Effector memory CD8-positive, alpha-beta T cell (primary cell): ENCODE measurements at places on chromosomes 5 and 9.

DNA sequence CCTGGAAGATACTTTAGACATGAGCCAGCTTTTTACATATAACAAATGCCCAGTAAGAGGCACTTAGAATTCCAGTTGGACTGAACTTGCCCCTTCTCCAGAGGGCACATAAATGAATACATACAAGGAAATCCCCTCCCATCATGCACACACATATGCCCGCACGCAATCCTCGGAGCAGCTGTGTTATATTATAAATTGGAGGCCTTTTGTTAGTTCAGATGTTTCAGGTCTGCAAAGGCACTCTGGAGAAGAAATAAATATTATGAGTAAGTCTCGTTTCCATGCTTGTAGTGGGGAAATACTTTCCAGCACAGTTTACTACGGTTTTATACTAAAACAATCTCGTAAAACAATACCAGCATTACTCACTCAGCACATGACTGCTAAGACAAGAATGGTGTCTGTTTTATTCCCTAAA lies 17.6 kb upstream of the MUSK start:
- no peaks in the 10 kb centered on the region for H3K36me3 ChIP-seq
- no peaks in the 10 kb centered on the region for H3K4me1 ChIP-seq

DNA sequence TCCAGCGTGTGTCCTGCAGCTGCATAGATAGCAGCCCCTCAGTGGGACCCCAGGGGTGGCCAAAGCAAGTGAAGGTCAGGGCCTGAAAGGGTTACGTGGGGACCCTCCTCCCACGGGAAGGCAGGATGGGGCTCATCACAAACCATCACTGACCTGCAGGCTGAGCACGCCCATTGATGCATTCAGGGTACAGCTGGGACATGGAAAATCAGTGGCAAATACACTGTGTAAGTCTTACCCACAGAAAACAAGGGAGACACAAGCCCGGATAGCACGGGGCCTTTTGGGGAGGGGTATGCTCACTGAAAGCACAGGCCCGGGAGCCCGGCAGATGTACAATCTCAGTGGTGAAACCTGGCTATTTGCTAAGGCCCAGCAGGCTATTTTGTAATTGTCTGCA lies 49.1 kb downstream of the SEMA4D start:
- peaks cover 76% of the 10 kb centered on the region for H3K4me1 ChIP-seq
- peak overlapping the region; percentile 98 for H3K27ac ChIP-seq
- no peak for DNase-seq
- no peaks in the 10 kb centered on the region for H3K27me3 ChIP-seq

- H3K4me3 ChIP-seq, result no peak overlapping the region
- no peak for DNase-seq
- no peaks in the 10 kb centered on the region for H3K4me1 ChIP-seq
- H3K27me3 ChIP-seq, result no peaks in the 10 kb centered on the region
Measured at GRCh38 chr5:144332265-144332664, 161.6 kb downstream of the KCTD16 start.

DNA sequence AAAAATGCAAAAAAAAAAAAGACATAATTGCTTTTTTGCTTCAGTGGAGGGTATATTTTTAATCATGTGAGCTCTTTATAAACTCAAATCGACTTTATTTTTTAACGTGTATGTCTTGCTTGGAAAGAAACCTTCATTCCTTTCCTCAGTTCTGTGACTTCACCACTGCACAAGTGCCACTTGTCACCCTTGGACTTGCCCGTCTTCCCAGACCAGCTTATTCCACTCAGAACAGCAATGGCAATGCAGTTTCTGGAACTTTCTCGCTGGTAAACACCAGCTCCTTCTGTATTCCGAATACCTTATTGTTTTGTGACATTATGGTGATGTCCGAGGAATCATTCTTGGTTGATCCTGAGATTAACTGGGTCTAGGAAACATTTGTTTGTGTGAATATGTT lies 440.5 kb upstream of the ADAMTS16 start:
- no peak overlapping the region for H3K4me3 ChIP-seq
- no peak overlapping the region for H3K27ac ChIP-seq
- H3K27me3 ChIP-seq, result no peaks in the 10 kb centered on the region
- H3K4me1 ChIP-seq, result no peaks in the 10 kb centered on the region

GRCh38 chr5:43947935-43948334 lies 345.0 kb downstream of the NNT start:
- no peaks in the 10 kb centered on the region for H3K4me1 ChIP-seq
- H3K27me3 ChIP-seq, result no peaks in the 10 kb centered on the region
- no peak overlapping the region for H3K27ac ChIP-seq
- no peaks in the 10 kb centered on the region for H3K36me3 ChIP-seq
- DNase-seq, result no peak

DNA sequence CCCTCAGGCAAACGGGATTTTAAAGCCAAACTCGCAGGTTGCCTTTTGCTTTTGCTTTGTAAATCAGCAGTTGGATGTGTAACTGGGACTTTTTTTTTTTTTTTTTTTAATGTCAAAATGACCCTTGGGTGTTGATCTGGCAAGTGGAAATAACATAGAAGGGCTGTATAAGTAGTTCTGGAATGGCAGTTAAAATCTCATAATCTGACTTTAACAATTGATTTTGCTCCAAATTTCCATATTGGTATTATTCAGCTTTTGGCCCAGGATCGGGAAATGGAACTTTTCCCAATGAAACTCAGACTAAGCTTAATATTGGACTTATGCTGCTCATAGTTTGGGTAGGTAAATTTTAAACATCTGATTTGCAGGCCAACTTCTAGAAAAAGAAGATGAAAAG lies 346.8 kb upstream of the NUDT12 start:
- no peaks in the 10 kb centered on the region for H3K36me3 ChIP-seq
- no peaks in the 10 kb centered on the region for H3K4me1 ChIP-seq
- H3K27me3 ChIP-seq, result no peaks in the 10 kb centered on the region
- no peak for DNase-seq
- no peak overlapping the region for H3K4me3 ChIP-seq
- no peak overlapping the region for H3K27ac ChIP-seq

GRCh38 chr5:9601055-9601739 lies 29.0 kb downstream of the TAS2R1 start:
- H3K27me3 ChIP-seq, result no peaks in the 10 kb centered on the region
- no peaks in the 10 kb centered on the region for H3K4me1 ChIP-seq
- H3K27ac ChIP-seq, result no peak overlapping the region
- no peak for DNase-seq

DNA sequence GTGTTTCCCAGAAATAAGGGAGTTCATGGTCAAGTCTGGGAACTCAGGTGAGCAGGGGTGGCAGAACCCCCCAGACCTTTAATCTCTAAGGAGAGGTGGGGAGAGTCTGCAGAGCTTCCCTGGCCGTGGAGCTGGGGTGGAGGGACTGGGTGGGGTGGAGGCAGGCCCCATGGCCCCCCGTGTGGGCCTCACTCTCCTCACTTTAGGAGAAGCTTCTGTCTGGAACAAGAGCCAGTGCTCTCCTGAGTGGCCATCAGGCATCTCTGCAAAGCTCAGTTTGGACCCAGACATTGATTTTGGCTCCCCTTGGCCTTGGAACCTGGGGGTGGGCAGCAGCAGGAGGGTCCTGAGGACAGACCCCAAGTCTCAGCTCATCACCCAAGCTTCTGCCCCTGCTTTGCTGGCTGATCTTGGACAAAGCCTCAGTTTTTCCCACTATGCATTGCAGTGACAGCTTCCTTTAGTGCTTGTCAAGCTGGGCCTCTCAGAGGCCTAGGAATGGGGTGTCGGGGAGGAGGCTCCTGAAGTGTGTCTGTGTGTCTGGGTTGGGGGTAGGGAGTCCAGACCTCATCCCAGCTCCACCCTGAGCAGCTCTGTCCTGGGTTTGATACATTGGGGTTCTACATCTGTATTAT lies 3.5 kb upstream of the GBGT1 start:
- peaks cover 3% of the 10 kb centered on the region for H3K36me3 ChIP-seq
- DNase-seq, result no peak
- no peak overlapping the region for H3K4me3 ChIP-seq
- peaks cover 19% of the 10 kb centered on the region for H3K27me3 ChIP-seq
- no peaks in the 10 kb centered on the region for H3K4me1 ChIP-seq

DNA sequence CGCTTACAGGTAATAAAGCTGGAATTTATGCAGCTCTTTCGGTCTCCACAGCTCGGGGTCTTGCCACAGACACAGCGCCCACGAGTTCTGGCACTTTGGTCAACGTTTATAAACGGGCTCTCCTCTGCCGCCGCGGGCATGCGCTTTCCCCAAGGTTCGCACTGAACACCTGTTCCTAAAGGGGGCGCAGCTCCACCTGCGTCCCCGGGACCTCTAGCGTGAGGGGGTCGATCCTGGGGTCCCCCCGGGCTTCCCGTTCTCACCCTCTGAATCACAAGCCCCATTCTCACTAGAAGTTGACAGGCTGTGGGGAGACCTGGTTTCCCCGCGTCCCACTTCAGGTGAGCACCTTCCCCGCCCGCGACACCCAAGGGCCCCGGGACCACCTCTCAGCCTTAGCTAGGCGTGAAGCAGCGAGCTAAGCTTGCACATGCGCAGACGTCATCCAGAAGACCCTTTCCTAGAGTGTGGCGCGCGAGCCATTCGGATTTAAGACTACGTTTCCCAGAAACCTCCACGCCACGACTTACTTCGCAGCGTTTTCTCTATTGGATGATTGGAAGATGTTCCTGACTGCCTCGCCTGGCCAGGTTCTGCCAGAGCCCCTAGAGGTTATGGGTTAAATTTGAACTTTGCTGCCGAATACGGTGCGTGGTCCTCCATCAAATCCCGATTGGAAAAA lies 21.3 kb upstream of the ZNF782 start:
- peak overlapping the region; percentile 89 for H3K4me3 ChIP-seq
- peaks cover 19% of the 10 kb centered on the region for H3K4me1 ChIP-seq
- H3K36me3 ChIP-seq, result no peaks in the 10 kb centered on the region
- H3K27ac ChIP-seq, result peak overlapping the region; percentile 89
- no peak for DNase-seq

- no peak overlapping the region for H3K27ac ChIP-seq
- H3K4me1 ChIP-seq, result no peaks in the 10 kb centered on the region
- H3K4me3 ChIP-seq, result no peak overlapping the region
- H3K36me3 ChIP-seq, result no peaks in the 10 kb centered on the region
Measured at GRCh38 chr5:589173-589572, 23.0 kb upstream of the CEP72 start.

DNA sequence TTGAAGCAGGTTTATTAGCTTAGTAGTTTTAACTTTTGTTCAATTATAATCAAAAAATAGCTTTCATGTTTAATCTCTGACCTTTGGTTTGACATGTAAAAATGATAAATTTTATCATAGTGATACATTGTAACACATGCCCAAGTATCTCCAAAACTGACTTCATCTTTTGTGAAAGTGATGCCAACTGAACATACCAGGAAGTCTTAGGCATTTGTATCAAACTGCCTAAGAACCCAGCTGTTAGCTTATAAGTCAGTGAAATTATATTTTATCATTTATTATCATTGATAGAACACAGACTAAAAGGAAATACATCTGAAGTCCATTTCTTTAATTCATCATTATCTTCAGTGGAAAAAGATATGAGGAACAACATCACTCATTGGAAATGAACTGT lies 39.1 kb downstream of the NIPBL start:
- no peak overlapping the region for H3K27ac ChIP-seq
- H3K4me3 ChIP-seq, result no peak overlapping the region
- H3K27me3 ChIP-seq, result no peaks in the 10 kb centered on the region
- H3K4me1 ChIP-seq, result peaks cover 34% of the 10 kb centered on the region
- H3K36me3 ChIP-seq, result no peaks in the 10 kb centered on the region

- no peak for DNase-seq
- H3K36me3 ChIP-seq, result no peaks in the 10 kb centered on the region
- H3K4me3 ChIP-seq, result no peak overlapping the region
Measured at GRCh38 chr5:89236900-89237299, 353.9 kb upstream of the MEF2C start.

- H3K4me3 ChIP-seq, result peak overlapping the region; percentile 89
- no peaks in the 10 kb centered on the region for H3K27me3 ChIP-seq
- no peak for DNase-seq
- H3K4me1 ChIP-seq, result peaks cover 47% of the 10 kb centered on the region
- peaks cover 25% of the 10 kb centered on the region for H3K36me3 ChIP-seq
Measured at GRCh38 chr9:93065135-93065720, 6.7 kb downstream of the SUSD3 start.

GRCh38 chr5:41736641-41737040 lies 133.6 kb downstream of the OXCT1 start:
- no peaks in the 10 kb centered on the region for H3K4me1 ChIP-seq
- no peak overlapping the region for H3K27ac ChIP-seq
- peaks cover 24% of the 10 kb centered on the region for H3K36me3 ChIP-seq
- DNase-seq, result no peak
- no peaks in the 10 kb centered on the region for H3K27me3 ChIP-seq

DNA sequence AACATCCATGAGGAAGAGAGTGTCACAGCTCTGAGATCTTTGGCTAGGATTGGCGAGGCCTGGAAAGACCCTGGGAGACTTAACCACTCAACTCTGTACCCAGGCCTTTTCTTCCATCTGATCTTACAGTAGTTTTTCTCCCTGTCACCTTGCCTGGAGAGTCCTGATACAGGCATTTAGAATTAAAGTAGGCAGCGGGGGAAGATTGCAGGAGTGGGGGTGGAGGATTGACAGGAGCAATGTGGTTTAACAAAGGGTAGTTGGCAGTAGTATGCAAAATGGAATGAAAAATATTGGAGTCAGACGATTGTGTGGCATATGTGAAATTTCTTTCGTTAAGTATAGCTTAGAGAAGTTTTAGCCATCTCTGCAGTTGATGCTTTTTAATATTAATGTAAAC lies 16.9 kb downstream of the TMEFF1 start:
- H3K36me3 ChIP-seq, result no peaks in the 10 kb centered on the region
- no peaks in the 10 kb centered on the region for H3K4me1 ChIP-seq
- H3K27ac ChIP-seq, result no peak overlapping the region
- no peak overlapping the region for H3K4me3 ChIP-seq

GRCh38 chr9:118990949-118991348 lies 378.3 kb downstream of the BRINP1 start:
- no peak for DNase-seq
- no peaks in the 10 kb centered on the region for H3K36me3 ChIP-seq
- no peaks in the 10 kb centered on the region for H3K4me1 ChIP-seq
- no peak overlapping the region for H3K4me3 ChIP-seq

DNA sequence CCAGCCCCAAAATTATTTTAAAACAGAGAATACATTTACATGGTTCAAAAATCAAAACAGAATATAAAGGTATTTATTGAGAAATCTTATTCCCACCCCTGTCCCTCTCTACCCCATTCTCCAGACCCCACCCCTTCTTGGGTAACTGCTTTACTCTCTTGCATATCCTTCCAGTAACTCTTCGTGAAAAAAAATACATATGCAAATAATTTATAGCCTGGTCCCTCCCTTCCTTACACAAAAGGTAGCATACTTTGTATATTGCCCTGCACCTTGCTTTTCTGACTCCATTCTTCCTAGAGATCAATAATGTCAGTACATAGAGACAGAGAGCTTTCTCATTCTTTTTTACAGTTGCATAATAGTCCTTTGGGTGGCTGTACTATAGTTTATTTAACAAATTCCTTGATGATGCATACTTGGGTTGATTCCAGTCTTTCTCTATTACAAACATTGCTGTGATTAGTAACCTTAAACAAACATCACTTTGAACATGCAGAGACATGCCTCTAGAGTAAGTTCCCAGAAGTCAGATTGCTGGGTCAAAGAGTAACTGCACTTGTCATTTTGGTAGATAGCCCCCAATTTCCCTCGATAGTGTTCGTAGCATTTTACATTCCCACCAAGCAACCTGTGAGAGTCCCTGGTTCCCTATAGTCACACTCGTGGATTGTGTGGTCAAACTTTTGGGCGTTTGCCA lies 47.9 kb downstream of the STOM start:
- peaks cover 11% of the 10 kb centered on the region for H3K36me3 ChIP-seq
- peaks cover 39% of the 10 kb centered on the region for H3K4me1 ChIP-seq
- no peak overlapping the region for H3K27ac ChIP-seq
- no peak for DNase-seq
- H3K4me3 ChIP-seq, result no peak overlapping the region
- H3K27me3 ChIP-seq, result no peaks in the 10 kb centered on the region
